ENCODE measurements at places on chromosomes 6 and 20. TPM values are rescaled to one million over a fixed set of nuclear protein-coding genes. Genes with fewer than 3 reads are reported as not detected.

DNA sequence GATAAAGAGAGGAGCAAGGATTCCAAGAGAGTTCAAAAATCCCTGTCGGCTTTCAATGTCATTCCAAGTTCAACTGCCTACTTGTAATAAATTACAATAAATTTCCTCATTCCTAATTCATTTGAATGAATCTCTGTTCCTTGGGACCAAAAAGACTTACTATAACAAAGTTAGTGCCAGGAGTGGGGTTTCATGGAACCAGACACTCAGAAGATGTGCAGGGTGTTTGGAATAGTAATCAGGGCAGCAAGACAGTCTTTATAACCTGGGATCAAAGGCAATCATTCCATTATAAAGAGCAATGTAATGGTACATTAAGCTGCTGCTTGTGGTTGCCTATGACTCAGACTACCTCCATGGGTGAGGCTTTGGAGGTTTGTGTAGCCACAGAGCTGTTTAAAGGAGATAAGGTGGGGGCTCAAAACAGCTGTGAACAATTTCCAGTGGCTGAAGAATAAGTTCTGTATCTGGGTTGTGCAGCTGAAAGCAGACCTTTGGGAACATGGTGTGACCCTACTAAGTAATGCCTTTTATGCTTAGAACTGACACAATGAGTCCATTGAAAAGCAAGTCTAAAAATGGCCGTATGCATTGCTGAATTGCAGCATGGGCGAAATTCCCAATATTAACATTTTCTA, 159.9 kb downstream of the LINC00237 start:
- DNase-seq: no peak

DNA sequence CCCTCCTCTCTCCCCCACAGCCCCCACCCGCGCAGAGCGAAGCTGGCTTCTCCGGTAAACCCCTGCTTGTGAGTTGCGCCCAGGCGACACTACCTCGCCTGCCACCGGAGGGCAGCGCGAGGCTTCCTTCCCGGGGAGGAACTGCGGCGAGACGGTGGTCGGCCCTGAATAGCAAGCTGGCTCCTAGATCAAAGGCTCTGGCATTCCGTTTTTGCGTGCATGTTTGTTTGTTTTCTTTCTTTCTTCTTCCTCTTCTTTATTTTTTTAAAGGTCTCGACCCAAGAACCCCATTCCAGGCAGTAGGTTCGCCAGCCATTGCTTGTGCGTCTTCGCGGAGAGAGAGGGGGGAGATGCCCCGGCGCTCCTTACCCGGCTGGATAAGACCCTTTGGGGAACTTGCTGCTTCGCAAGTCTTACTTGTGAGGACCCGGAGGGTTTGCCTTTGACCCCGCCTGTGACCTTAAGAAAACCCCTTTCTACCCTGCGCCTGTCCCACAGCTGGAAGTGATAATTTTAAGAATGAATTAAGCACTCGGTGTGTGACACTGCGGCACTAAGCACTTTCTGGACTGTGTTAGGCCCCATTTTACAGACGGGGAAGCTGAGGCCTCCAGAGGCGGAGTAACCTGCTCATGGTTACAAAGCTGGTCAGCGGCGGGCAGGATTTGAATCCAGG, 92.7 kb upstream of the SIRPA start:
- DNase-seq: no peak

DNA sequence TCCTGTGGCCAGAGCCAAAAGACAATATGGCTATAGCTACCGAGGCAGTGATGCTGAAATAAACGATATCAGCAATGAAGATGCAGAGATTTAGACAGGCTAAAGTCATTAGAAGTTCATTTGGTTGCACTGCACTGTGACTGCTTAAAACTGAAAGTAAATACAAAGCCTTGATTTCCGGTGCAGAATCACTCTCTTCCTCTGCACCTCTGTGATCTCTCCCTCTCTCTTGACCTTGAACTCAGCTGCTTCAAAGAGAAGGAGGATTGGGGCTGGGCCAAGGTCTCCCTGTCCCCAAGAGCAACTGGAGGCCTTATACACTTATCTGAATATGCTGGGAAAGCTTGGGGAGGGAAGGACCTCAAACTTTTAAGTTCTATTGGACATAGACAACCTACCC, 34.6 kb upstream of the SPACA1 start:
- no peak for DNase-seq

- no peak for DNase-seq
Observed at GRCh38 chr6:87722540-87723169, 20.6 kb upstream of the AKIRIN2 start.

Gene PPP1R11
- 29.3 TPM for total RNA-seq

DNA sequence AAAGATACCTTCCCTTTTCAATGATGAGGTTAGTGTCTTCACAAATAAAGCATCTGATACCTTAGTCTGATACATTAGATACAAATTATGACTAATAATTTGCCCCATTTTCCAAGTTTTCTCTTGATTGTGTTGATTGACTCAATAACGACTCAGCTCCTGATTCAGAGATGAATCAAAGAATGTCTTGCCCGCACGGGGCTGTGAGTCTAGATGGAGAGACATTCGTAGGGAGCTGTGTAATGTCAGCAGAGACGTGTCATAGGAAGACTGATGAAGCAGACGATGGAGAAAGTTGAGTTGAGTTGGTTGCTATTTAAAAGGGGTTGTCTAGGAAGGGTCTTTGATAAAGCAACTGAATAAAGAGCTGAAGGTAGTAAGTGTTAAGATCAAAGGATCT, 78.2 kb downstream of the TSHZ2 start:
- DNase-seq: no peak

- DNase-seq: no peak
Observed at GRCh38 chr6:90204327-90205056, 92.2 kb downstream of the BACH2 start.

DNA sequence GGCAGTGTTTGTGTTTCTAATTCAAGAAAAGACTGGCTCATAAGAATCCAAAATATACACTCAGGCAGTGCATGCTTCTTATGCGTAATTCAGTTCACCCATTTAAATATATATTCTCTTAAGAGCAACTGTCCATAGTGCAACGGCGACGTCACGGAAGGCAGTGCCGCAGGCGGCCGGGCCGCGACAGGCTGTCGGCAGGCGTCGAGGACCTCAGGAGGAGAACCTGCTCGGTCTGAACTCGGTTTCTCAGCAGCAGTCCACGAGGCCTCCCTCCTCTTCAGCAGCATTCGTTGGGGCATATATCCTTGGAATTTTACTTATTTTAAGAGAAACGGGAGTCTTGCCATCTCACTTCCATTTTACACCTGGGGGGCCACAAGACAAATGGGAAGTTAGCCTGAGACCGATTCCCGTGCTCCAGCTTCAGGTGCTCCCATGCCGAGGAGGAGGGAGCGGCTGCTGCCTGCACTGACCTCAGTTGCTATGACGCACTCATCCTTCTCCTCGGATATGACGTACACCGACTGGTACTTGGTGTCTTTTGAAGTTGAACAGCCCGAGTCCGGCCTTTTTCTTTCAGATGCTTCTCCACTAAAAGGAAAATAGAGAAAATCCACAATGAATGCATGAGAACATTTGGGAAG, 8.2 kb downstream of the DLL1 start:
- DNase-seq: no peak

Gene GZF1
- total RNA-seq: 10.4 TPM

DNA sequence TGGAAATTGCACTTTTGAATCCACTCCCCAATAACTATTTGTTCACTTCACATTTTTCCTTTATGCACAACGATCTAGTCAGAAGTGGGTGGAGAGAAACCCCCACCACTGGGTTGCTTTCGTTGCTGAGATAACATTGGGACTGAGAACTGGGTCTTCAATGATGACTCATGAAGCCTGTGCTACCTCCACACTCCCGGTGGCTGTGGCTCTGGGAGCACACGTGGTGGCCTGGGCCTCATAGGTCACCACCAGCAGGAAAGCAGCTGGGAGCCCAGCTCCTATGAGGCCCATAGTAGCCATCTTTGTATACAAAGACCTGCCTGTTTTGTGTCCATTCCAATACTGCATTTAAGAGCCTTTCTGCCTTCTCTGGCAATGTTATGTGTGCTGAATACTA, 178.0 kb upstream of the SASH1 start:
- no peak for DNase-seq

DNA sequence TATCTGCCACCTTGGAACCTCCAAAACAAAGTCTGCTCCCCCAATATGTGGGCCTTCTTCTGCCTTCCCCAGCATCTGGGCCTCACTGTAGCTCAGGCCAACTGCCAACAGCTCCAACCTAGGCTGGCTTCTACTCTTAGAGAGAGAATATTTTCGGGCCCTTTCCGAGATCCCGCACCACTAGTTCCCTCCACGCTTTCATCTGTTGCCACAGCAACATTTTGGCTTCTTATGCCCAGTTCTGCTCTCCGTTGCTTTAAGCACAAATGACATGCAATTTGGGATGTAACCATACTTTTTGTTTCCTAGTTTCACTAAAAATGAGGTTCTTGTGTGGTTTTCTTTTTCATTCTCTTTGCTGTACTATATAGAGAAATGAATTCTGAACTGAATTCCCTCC, 33.6 kb downstream of the PSMB9 start:
- no peak for DNase-seq

Gene GRM1
- not detected for total RNA-seq

Gene RAE1
- 46.3 TPM for total RNA-seq

Gene GRM4
- total RNA-seq: 2.6 TPM

Gene SRSF12
- not detected for total RNA-seq

- no peak for DNase-seq
Observed at GRCh38 chr6:114216789-114217467, 125.9 kb downstream of the HS3ST5 start.

DNA sequence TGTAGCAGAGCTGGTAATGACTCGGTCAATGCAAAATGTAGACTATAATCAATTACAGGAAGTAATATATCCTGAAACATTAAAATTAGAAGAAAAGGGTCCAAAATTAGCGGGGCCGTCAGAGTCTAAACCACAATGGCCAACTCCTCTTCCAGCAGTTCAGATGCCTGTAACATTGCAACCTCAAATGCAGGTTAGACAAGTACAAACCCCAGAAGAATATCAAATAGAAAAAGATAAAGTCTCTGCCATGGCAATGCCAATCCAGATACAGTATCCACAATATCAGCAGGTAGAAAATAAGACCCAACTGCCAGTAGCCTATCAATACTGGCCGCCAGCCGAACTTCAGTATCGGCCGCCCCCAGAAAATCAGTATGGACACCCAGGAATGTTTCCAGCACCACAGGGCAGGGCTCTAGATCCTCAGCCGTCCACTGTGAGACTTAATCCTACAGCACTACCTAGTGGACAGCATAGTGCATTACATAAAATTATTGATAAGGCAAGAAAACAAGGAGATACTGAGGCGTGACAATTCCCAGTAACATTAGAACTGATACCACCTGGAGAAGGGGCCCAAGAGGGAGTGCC, 158.4 kb downstream of the GPX5 start:
- DNase-seq: peak; percentile 60

Gene PAX1
- not detected for total RNA-seq

Gene ZBP1
- total RNA-seq: not detected

Gene SALL4
- total RNA-seq: 1.9 TPM

Gene CST4
- total RNA-seq: not detected

DNA sequence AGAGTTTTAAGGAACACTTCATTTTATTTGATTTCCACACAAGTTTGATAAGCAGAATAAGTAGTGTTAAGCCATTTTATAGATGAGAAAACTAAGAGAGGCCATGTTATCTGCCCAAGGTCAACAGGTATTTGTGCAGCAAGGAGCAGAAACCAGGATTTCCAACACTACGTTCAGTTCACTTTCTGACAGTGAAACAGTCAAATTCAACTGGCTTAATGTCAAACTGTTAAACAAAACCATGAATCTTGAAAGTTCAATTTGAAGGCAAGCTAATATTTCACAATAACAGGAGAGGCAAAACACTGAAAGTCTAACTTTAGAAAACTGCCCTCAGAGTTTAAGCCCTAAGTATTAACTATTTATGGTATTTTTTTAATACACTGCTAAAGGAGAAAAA, 32.6 kb downstream of the DTNBP1 start:
- no peak for DNase-seq

Gene CCDC170
- 0.12 TPM for total RNA-seq

GRCh38 chr20:1414982-1415381, 22.1 kb upstream of the FKBP1A start:
- no peak for DNase-seq

Gene METTL24
- total RNA-seq: not detected

DNA sequence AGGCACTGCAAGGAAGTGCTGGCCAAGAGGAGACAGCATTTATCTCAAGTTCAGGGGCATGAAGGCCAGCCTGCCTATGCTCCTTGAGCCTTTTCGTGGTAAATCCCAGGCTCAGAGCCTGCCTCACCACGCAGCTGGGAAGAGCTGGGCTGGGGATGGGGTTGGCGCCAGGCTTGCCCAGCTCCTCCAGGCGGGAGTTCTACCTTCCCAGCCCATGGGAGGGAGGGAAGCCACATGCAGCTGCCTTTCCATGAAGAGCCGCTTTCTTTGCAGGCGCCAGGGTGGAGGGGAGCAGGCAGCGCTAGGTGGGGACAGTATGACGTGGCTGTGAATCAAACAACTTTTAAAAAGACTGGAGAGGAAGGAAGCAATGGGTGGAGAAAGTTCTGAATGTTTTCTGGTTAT, 19.5 kb upstream of the SIRT5 start:
- DNase-seq: no peak

DNA sequence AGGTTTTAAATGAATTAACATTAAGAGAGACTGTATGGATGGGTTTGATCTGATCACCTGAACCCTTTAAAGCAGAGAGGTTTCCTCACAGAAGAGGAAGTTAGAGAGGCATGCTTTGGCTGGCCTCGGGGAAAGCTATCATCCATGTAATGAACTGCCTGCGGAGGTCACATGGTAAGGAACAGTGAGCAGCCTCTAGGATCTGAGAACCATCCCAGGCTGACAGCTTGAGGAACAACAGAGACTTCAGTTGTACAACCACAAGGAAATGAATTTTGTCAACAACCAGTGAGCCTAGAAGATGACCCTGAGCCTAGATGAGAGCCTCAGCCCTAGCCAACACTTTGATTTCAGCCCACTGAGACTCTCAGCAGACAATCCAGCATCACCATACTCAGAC, 2.9 kb upstream of the COL21A1 start:
- DNase-seq: no peak

GRCh38 chr20:21437816-21438215, 40.5 kb upstream of the NKX2-4 start:
- no peak for DNase-seq

DNA sequence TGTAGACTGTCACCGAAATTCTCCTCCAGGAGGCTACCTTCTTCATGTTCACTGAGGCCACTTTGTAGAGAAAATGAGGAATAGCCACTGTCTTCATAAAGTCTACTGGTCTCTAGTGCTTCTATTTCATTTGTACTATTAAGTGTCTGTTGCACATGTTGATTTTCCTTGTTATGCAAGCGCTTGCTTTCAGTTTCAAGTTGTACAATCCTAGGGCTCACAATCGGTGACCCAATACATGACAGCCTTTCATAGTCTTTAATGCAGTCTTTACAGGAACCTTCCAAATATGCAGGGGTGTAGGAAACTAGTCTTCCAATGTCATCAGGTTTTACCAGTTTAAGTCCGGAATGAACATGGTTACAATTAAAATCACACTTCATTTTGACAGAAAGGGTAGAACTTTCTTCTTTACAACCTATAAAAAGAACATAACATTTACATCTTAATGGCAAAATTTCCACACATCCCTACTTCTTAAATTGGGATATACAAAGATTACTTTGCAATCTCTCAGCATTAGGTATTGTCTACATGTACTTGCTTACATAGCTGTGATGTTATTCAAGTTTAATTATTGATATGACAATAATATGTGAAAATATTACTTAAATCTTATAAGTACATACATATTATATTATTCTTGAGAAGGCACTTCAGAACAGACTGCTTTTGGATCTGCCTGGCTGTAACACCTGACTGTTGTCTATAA, 7.5 kb downstream of the FBXO5 start:
- DNase-seq: no peak
